ENCODE measurements at places on chromosomes 12 and 14.

GRCh38 chr14:32925439-32925838 is 13.2 kb upstream of the NPAS3 start:
- no peak for DNase-seq

DNA sequence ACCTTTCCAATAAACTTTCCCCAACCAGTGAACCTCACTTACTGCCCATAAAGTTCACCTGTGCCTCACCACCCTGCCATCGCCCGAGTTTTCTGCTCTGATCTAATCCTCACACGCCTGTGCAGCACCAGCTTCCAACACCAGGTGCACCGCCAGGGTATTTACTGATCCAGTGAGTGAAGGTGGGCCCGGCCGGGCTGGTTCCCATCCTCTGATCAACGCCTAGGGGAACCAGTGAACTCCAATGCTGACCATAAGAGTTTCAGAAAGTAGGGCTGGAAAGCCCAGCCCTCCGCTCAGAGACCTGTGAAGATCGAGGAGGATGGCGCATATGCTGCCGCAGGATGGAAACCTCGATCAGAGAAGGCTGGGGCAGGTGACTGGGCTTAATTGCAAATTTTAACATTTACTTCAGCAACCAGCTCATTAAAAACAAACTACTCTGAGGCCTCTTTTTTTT is 685 bp upstream of the MYL6B start:
- DNase-seq = peak; percentile 51

DNA sequence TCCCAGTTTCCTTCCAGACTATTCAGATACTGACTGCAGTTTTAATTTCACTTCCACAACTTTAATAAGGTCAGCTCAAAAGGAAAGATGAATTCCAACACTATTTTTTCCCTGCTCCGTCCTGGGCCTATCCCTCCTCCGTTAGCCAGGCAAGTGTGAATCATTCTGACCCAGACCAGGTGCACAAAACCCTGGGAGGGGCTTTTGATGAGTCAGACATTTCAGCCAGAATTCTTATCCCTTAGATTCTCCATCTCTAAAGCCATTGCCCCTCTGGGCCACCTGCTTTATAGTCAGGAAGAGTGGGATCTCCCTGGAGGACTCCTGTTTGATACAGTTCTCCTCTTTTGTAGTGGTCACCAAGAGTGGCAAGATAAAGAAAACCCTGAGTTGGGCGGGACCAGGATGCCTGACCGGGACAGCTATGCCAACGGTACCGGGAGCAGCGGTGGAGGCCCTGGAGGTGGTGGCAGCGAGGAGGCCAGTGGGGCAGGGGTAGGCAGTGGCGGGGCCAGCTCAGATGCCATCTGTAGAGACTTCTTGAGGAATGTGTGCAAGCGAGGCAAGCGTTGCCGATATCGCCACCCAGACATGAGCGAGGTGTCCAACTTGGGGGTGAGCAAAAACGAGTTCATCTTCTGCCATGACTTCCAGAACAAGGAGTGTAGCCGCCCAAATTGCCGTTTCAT is 2.2 kb downstream of the ZC3H10 start:
- DNase-seq = no peak

- no peak for DNase-seq
Observed at GRCh38 chr12:110001596-110001995, 2.4 kb downstream of the ANKRD13A start.

DNA sequence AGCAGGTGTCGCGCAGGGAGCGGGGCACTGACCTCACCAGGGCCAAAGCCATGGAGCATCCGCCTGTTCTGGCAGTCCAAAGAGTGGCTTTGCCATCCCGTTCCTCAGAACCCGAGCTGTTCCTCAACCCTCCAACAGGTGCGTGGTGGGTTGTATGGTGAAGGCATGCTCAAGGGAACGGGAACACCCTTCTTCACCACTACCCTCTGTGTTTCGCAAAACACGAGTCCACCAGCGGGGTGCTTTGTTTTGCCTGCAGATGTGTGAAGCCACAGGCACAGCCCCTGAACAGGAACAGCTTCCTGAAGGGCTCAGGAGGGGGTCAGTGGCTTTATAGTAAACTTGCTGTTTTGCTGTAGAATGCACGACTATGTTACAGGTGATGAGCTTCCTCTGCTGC is 52.7 kb downstream of the SMOC1 start:
- DNase-seq = no peak
